T-helper 2 cell treated with Interferon-gamma antibody and Interleukin-4, amounts not matched to agents 100 ng/mL and 5 ng/mL, for 36 hours (primary cell): ENCODE measurements at places on chromosomes 5 and 9. TPM values are rescaled to one million over a fixed set of nuclear protein-coding genes. Genes with fewer than 3 reads are reported as not detected.

Gene IL9
- 0.59 TPM in 1 of 2 replicates, not detected in the other for total RNA-seq

Gene OTP
- total RNA-seq, result not detected in 2 replicates

Gene RNF183
- total RNA-seq, result 0.45 TPM in 1 of 2 replicates, not detected in the other

Gene POLK
- total RNA-seq, result 30.9 and 34.5 TPM in 2 replicates

Gene TLX3
- not detected in 2 replicates for total RNA-seq

Gene IL6ST
- total RNA-seq, result 60.4 and 64.3 TPM in 2 replicates

Gene LHX3
- total RNA-seq, result not detected in 2 replicates

Gene ANKRD18B
- total RNA-seq, result 1.1 and 1.9 TPM in 2 replicates

Gene UAP1L1
- total RNA-seq, result 14.8 and 15.4 TPM in 2 replicates

Gene LARP1
- total RNA-seq, result 231 and 239 TPM in 2 replicates

Gene TMEM232
- total RNA-seq, result 0.45 and 0.75 TPM in 2 replicates

Gene RCL1
- total RNA-seq, result 26.7 and 28.3 TPM in 2 replicates

Gene HSPB3
- total RNA-seq, result not detected in 2 replicates

Gene EIF4E1B
- not detected in 2 replicates for total RNA-seq

Gene TARS1
- total RNA-seq, result 140 and 141 TPM in 2 replicates

Gene RIOK2
- total RNA-seq, result 29.2 and 30.1 TPM in 2 replicates

Gene FOXI1
- total RNA-seq, result not detected in 2 replicates

Gene EPB41L4A
- total RNA-seq, result 0.64 and 0.70 TPM in 2 replicates

Gene GLDC
- 0.27 and 0.34 TPM in 2 replicates for total RNA-seq

Gene PIGO
- total RNA-seq, result 26.4 and 33.4 TPM in 2 replicates

Gene CACFD1
- 0.75 and 0.82 TPM in 2 replicates for total RNA-seq

Gene FBLL1
- not detected in 2 replicates for total RNA-seq

Gene AMBP
- total RNA-seq, result not detected in 2 replicates

Gene EXOSC3
- 76.6 and 87.0 TPM in 2 replicates for total RNA-seq

Gene SH3TC2
- not detected in 2 replicates for total RNA-seq

Gene S1PR3
- 0.82 and 1.0 TPM in 2 replicates for total RNA-seq

Gene PPP3R2
- not detected in 2 replicates for total RNA-seq

Gene SLCO6A1
- total RNA-seq, result not detected in 2 replicates

Gene ENTREP1
- total RNA-seq, result 0.05 TPM in 1 of 2 replicates, not detected in the other

Gene ARHGEF28
- total RNA-seq, result not detected in 2 replicates

Gene GARIN3
- not detected in 2 replicates for total RNA-seq

Gene DOCK8
- total RNA-seq, result 274 and 280 TPM in 2 replicates

Gene CNTNAP3
- not detected in 2 replicates for total RNA-seq

Gene FCN2
- total RNA-seq, result not detected in 2 replicates

Gene KCNV2
- not detected in 2 replicates for total RNA-seq

Gene BSPRY
- total RNA-seq, result 7.4 and 7.6 TPM in 2 replicates

Gene IRX2
- total RNA-seq, result not detected in 2 replicates

Gene PDE4D
- 59.4 and 60.2 TPM in 2 replicates for total RNA-seq

Gene ZNF883
- total RNA-seq, result 0.09 and 0.11 TPM in 2 replicates

Gene TTC16
- 0.27 and 0.32 TPM in 2 replicates for total RNA-seq

Gene ZNF354B
- 13.0 and 15.2 TPM in 2 replicates for total RNA-seq

Gene PMPCA
- total RNA-seq, result 58.5 and 62.4 TPM in 2 replicates

Gene BNC2
- total RNA-seq, result not detected in 2 replicates

Gene CTXN3
- total RNA-seq, result not detected in 2 replicates

Gene CNTLN
- total RNA-seq, result 1.7 and 1.8 TPM in 2 replicates
